ENCODE measurements at places on chromosomes 2 and 18.

DNA sequence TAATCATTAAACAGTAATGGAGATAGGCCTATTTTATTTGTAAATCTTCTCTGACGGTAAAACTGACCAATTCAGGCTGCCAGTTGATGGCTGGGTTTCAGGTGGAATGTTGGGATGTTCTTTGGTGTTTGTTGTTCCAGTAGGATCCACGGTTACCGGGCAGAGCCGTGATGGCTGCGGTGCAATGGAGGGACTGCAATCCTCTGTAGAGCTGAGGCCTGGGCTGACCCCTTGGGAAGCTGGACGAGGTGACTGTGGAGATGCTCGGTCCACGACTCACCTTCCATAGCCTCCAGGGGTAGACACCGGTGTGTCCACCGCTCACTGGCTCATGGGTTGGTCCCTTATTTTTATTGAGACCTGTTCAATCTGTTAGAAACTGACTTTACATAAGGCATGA lies 42.5 kb downstream of the ZNF519 start:
- no peak for DNase-seq

- no peak for DNase-seq
Observed at GRCh38 chr2:42947809-42948600, 155.6 kb upstream of the HAAO start.

DNA sequence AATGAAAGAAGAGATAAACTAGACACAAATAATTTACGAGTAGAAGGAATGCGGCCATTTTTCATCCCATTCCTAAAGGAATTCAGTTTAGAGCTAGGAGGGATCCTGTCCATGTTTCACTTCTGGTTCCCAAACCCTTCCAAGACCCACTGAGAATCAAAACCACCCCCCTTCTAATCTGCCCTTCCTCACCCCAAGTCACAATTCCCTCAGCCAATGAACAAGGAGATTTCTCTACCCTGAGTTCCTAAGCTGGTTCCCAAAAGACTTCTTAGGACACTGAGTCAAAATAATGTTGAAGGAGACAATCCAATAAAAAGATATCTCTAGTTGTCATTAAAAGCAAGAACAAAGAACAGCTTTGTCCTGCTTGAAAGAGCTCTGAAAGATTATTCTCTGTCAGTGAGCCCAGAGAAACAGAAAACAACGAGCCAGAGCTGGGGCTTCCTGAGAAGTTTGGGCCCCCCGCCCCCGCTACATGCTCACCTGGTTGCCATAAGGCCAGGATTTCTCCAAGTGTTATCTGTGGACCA lies 45.7 kb downstream of the STK39 start:
- DNase-seq: no peak

GRCh38 chr2:220544049-220544448 lies 916.6 kb downstream of the SLC4A3 start:
- no peak for DNase-seq

GRCh38 chr2:158745067-158745865 lies 49.9 kb upstream of the DAPL1 start:
- DNase-seq: peak; percentile 59

GRCh38 chr2:118464046-118464445 lies 375.8 kb downstream of the INSIG2 start:
- no peak for DNase-seq

- no peak for DNase-seq
Observed at GRCh38 chr2:43787895-43788294, 14.1 kb downstream of the DYNC2LI1 start.

DNA sequence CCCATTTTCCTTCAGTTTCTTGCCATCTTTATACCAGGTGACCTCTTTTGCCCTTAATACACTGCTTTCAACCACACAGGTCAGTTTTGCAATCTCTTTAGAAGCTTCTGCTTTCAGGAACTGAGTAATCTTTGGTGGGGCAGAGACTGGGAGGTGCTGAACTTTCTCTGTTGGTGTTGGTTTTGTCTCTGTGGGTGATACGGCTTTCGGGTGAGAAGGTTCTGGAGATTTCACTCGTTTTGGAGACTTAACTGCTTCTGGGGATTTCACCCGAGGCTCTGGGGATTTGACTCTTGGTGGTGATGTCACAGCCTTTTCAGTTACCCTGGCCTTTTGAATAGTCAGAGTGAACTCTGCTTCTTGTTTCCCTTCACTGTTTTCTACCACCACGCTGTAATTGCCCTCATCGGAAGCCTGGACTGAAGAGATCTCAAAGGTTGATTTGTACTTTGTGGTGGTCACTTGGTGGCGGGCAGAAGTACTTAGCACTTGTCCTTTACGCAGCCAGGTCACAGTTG lies 50.4 kb downstream of the PLEKHA3 start:
- no peak for DNase-seq

DNA sequence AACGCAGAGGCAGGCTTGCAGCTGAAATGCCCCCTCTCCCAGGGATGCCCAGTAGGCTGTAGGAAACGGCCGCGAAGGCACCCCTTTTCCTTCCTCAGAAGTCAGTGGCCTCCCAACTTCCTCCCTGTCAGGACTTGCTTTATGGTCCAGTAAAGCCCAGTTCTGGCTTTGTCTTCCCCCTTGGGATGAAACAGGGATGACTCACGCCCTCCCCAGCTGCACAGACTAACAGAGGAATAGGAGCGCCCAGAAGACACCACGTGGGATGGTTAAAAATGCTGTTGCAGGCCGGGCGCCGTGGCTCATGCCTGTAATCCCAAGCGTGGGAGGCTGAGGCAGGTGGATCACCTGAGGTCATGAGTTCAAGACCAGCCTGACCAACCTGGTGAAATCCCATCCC lies 6.9 kb downstream of the CREG2 start:
- no peak for DNase-seq

DNA sequence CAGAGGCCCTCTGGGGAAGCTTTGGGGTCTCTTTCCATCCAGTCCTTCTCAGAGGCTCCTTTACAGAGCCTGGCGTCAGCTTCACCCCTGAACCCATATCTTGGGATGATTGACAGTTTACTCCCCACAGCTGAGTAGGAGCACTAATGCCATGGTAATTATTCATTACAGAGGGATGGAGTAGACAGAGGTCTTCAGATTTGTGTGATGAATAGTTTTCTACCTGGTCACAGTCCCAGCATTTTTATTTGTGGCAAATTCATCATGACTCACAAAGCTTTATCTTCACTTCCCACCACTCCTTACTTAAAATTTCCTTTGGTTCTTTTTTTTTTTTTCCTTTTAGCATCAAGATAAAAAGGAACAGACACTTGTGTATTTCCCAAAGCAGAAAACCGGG lies 104.2 kb downstream of the CCDC85A start:
- DNase-seq: no peak

GRCh38 chr2:165067643-165068486 lies 112.5 kb upstream of the SLC38A11 start:
- DNase-seq: peak; percentile 90

GRCh38 chr2:113324684-113325160 lies 46.0 kb upstream of the PAX8 start:
- DNase-seq: peak; percentile 63

DNA sequence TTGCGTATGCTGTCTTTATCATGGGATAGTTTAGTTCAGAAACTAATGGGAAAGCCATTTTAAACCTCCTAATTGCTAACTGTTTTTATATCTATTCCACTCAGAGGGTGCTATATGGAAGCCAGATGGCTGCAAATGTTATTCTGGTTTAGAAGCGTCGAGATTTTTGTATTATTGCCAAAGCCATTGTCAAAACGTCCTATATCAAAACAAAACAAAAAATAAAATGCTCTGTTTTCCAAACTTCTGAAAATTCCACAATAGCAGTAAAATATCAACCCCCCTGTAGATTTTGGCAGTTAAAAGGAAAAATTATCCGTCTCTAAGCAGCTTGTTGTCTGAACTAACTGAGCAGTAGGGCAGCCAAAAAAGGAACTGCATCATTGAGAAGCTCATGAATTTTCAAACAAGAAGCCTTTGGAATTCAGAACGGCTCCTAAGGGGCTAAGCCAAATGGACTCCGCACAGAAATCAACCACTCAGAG lies 195.4 kb upstream of the CWC22 start:
- no peak for DNase-seq

DNA sequence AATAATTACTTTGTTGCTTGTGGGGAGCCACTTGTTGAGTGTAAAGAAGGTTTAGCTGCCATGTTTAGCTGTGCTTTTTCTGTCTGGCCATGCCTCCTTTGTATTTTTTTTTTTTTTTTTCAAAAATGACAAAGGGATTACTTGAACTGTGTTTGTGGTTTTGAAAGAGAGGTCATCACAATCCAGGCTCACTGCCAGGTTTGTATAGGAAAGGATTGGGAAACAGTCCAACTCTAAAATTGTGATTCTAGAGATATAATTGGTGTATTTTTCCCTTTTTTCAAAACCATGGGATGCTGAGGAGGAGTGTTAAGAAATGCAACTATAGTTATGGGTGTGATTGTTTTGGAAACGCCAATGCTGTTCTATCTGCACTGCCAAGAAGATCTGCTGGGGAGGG lies 4.3 kb downstream of the ITPRIPL1 start:
- DNase-seq: no peak

GRCh38 chr2:138432971-138433370 lies 68.6 kb upstream of the SPOPL start:
- no peak for DNase-seq
